ENCODE measurements at places on chromosomes 11 and 22.

- no peak for DNase-seq
These were observed 116.0 kb upstream of the BID start for GRCh38 chr22:17890245-17890671.

DNA sequence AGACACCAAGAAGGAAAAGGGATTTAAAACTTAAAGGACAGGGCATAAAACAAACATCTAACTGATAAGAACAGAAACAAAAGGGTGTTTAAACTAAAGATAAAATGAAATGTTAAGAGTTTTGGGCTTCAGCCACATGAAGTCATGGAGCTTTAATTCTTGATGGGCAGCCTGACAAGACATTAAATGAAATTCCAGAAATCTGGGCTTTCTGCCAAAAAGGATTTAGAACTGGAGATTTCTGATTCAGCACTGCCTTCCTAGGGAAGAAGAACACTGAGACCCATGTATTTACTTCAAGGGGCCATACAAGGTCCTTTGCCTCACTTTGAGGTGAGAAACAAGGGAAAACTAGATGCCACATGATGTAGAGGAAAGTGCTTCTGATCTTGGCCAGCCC lies 355.9 kb upstream of the RAG2 start:
- peak; percentile 3 for DNase-seq

DNA sequence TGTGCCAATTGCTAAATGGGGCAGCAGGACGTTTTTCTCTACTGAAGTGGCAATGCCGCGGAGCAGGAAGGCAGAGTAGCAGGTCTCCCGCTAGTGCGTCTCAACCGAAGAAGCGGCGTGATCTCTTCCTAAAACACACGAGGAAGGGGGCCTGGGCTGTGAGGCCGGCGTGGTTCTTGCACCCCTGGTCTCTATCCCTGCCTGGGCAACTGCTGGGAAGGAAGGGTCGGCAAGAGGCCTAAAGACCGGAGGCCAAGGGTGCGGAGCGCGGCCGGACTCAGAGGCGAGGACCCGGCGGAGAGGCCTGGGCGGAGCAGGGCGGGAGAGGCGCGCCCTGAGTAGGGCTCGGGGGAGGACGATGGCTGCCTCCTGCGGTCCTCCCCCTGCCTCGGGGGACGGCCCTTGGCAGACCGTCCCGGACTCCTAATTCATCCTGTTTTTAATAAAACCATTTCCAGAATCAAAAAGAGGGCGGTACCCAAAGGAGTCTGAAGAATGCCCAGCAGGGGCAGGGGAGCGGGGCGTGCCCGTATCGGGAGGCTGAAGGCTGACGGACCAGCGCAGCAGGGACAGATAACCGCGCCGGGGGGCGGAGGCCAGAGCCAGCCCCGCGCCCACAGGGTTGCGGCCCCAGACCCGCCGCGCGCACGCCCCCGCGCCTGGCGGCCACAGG lies 572 bp upstream of the APLP2 start:
- DNase-seq = peak; percentile 72

DNA sequence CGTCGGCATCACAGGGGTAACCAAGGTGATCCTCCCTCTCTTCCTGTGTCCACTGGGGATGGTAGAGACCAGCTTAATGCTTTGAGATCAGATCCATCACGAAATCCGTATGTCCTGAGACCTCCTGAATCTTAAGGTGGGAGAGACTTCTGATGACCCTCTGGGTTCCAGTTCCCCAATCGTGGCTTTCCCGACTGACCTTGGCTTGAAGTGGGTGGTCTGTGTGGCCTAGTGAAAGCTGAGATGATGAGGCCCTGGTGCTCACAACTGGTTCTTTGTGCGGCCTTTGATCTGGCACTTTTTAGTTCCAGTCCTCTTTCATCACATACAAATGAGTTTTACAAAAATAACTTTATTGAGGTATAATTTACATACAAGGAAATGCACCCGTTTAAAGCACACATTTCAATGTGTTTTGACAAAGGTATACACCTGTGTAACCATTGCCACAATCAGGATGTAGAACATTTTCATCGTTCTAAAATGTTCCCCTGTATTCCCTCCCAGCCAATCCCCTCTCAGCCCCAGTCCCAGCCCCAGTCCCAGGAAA lies 6.1 kb downstream of the MIAT start:
- no peak for DNase-seq

- DNase-seq = no peak
These were observed 3.0 kb downstream of the PRR5 start for GRCh38 chr22:44705022-44705297.

DNA sequence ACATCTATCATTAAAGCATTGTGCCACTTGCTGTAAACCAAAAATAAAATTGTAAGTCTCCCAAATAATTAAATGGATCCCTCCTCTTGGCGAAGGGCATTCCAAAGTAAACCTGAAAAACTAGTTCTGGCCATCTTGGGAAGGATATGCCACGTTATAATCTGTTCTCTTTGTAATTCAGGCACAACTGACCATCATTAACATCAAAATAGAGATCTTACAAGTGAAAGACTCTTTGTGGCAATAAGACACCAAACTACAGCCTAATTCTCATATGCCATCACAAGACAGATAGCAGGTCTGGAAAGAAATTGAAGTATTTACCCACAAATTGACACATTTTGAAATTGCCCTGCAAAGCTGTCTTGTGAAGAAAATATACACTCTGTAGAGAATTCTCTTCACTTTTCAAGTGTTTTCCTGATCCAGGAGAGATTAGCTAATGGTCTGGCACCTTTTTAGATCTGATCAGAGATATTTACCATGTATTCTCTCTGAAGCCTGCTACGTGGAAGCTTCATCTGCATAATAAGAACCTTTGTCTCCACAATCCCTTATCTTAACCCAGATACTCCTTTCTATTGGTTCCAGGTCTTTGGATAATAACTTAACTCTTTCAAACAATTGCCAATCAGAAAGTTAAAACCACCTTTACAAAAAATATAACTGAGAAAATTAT lies 630.4 kb upstream of the CCDC179 start:
- DNase-seq = no peak

DNA sequence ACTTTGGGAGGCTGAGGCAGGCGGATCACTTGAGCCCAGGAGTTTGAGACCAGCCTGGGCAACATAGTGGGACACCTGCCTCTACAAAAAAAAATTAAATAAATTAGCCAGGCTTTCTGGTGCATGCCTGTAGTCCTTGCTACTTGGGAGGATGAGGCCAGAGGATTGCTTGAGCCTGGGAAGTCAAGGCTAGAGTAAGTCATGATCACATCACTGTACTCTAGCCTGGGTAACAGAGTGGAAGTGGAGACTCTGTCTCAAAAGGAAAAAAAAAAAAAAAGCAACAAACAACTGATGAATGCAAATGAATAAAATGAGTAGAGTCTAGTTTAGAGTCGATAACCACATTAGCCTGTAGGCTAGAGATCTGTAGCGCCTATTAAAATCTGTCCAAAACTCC lies 3.9 kb upstream of the BCL2L13 start:
- DNase-seq = no peak

- DNase-seq = no peak
These were observed 35.9 kb upstream of the TRIM29 start for GRCh38 chr11:120173807-120174206.

- DNase-seq = peak; percentile 81
These were observed 9.3 kb upstream of the NUP50 start for GRCh38 chr22:45154383-45154782.
